ENCODE measurements at places on chromosomes 12 and 14.

DNA sequence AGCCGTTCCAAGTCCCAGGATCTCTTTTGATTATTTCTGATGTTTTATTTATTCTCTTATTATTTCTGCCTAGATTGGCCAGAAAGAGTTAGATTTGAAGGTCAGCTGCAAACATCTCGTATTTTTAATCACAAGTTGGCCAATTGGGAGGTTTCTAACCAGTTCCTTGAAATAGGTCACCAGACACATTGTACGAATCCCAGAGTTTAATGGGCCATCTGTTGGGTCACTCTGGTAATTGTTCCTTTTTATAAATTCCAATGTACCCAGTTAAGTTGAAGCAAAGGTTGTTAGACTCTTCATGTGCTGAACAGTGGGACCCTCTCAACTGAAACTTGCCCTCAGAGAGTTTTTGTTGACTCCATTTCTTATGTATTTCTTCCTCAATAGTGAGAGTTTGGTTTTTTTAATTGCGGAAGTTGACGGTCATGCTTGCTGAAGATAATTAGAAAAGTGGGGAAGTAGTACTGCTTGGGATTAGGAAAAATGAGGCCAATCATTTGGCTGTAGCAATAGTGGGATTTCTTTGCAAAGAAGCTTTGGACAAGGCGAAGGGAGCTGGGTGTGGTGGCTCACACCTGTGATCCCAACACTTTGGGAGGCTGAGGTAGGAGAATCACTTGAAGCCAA lies 382.7 kb upstream of the RGS6 start:
- no peak for DNase-seq

GRCh38 chr14:101776344-101776743 lies 14.8 kb downstream of the PPP2R5C start:
- DNase-seq: no peak

GRCh38 chr14:94104731-94105130 lies 5.8 kb upstream of the IFI27 start:
- DNase-seq: no peak

GRCh38 chr14:60222820-60223219 lies 26.2 kb upstream of the PPM1A start:
- no peak for DNase-seq

- peak; percentile 87 for DNase-seq
Measured at GRCh38 chr14:75654127-75654732, 6.4 kb downstream of the ERG28 start.

- DNase-seq: peak; percentile 35
Measured at GRCh38 chr14:36069535-36069900, 107.0 kb downstream of the PTCSC3 start.

- no peak for DNase-seq
Measured at GRCh38 chr14:53861781-53862180, 94.8 kb downstream of the BMP4 start.

DNA sequence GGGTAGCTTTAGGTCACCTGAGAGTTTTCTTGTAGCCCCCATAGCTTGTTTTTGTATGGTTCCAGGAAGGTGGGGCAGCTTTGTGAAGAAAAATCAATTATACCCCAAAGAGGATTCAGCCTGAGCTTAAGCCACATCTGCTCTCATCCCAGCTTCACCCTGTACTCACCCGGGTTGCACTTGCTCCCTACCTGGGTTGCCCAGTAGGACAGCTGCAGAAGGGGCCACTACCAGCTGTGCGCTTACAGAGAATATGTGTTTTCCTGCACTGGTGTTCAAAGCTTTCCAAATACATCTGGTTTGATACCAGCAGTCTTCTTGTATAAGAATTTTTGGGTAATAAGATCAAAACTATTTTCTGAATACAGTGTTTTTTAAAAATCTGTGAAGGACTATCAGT lies 3.0 kb upstream of the SLC38A1 start:
- DNase-seq: no peak
